ENCODE measurements at places on chromosomes 16 and 17. TPM values are rescaled to one million over a fixed set of nuclear protein-coding genes. Genes with fewer than 3 reads are reported as not detected.

The CCL17 gene
- 0.56 TPM for total RNA-seq

The TNP2 gene
- total RNA-seq, result not detected

The DHX38 gene
- 87.4 TPM for total RNA-seq

The CLDN7 gene
- total RNA-seq, result 0.49 TPM

The ODAD4 gene
- total RNA-seq, result 0.49 TPM

The HSPB9 gene
- not detected for total RNA-seq

The HOXB1 gene
- total RNA-seq, result not detected

The SLC2A4 gene
- total RNA-seq, result not detected

The CCDC200 gene
- total RNA-seq, result 0.47 TPM

The SALL1 gene
- total RNA-seq, result not detected

All from T-helper 1 cell treated with Interleukin-12 subunit alpha and Interleukin-12 subunit beta and Interleukin-4 antibody, amounts not matched to agents 30 ng/mL and 1 ng/mL, for 36 hours (primary cell).